GM06990 (cell line): ENCODE measurements at places on chromosomes 16 and 17.
A peak's percentile ranks its signal among the peaks of the same experiment; 100 is the strongest.

DNA sequence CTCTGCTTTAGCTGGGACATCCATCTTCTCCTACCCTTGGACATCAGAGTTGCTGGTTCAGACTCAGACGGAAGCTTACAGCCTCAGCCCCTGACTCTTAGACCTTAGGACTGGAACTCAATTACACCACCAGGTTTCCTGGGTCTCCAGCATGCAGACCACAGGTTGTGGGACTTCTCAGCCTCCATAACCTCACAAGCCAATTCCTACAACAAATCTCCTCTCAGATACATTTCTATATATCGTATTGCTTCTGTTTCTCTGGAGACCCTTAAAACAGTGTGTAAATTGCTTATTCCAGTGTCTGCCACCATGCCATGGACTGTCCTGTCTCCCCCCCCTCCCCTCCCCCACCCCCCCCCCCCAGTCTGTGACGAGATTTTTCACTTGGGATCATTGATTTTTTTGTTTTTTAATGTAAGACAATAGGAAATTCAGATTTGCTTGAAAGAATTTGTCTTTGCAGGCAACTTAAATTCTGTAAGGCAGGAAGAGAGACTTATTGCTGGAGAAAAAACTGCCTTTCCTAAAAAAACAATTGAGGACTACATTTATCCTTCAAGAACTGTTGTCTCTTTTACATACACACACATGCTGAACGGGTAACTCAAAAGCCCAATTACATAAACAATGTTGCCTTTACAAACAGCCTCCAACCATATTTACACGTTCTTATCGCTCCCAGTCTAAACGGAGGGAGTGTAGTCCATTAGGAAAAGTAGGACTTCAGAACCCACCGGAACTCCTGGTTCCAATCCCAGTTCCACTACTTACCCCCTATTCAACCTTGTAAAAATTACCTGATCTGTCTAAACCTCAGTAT lies 39.9 kb downstream of the TEKT5 start:
- DNase-seq = no peak

DNA sequence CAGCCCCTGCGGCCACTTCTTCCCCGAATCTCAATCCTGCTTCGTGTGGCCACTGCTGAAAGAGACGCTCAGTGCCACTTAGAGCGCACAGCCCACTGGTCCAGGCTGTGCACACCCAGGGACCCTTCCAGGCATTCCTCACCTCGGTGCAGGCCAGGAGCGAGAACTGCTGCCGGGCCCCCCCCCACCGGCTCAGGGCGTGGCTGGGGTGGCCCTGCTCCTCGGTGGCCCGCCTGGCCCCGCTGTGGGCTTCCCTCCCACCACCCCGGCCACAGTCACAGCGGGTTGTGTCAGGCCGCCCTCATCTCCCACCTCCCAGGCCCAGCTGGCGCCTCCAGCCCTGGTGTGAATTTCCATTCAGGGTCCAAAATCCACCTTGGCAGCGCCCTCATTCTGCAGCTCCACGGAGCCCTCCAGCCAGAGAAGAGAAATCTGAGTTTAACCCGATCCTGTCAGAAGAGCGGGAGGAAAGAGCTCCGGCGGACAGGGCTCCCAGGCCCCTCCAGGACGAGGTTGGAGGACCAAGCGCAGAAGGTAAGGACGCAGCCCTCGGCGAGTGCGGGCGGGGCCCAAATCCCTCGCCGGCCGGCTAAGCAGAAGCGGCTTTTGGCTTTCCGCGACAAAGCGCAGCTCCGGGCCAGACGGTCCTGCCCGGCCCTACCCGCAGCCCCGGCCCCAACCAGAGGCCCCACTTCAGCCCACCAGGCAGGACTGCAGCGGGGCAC lies 12.0 kb downstream of the TBC1D16 start:
- no peak for DNase-seq

DNA sequence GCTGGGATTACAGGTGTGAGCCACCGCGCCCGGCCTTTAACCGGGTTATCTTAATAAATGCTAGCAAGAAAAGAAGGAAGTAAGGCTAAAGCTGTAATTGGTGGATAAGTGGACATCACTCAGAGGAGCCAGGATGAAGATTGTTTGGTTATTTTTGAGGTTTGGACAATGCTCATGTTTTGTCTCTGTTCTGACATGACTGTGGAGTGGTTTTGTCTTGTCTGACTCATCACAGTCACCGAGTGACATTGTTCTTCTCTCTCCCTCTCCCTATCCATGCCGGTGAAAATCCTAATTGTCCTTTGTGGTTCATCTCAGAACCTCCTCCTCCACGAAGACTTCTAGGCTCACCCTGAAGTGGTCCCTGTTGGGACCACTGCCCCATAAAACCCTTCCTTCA lies 23.5 kb upstream of the GRIN2A start:
- no peak for DNase-seq

DNA sequence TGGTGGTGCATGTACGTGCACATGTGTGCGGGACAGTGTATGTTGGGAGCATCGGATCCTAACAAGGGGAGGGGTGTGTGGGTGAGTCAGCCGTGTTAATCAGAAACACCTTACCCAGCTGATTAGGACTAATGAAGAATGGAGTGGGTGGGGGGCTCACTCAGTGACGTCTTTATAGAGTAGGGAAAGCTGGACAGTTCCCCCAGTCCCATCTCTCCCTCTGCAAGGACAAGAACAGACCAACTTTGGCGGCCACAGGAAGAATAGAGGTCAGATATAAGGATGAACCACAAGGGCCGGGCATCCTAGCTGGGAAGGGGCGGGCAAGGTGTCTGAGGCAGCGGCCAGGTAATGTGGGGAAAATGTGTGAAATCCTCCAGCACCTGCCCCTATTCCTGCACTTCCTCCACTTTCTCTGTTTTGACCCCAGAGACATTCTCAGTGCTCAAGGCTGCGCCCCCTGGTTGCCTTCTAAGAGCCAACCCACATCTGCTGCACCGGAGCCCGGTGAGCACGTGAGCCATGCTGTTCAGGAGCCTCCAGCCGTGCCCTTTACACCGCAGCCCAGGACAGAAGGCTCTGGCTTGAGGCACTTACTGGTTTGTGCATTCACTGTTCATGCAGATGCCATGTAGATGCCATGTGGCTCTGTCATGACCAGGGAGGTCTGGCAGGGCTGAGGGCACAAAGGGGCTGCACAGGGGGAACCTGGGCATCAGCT lies 18.9 kb upstream of the TBX21 start:
- no peak for DNase-seq

GRCh38 chr17:55588446-55589242 lies 77.4 kb upstream of the SMIM36 start:
- no peak for DNase-seq

DNA sequence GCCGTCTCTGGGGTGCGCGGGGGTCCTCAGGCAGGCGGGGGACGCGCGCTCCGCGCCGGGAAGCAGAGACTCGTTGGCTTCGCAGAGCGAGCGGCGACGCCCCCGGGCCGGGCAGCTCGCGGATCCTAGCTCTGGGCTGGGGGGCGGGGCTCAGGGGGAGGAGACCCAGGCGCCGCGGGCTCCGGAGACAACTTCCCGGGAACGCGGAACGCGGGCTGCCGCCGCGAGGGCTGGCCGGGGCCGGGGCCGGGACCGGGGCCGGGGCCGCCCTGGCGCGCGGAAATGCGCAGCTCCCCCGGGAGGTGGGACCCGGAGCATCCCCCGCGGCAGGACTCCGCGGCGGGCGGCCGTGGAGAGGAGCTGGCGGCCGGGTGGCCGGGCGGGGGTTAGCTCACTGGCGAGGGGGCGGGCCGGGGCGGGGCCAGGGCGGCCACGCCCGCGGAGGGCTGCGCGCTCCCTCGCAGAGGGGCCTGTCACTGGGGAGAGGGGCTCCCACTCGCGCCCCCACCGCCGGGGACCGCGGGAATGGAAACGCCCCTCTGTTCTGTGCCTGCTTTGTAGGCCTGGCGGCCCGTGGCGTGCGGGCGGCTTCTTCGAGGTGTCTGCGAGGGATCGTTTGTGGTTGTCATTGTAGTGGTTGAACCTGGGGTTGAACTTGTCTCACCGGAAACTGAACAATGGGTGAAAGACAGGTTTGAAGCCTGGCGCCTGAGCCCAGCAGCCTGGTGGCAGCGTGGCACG lies at the start of gene GAS7:
Gene GAS7 (minus strand): TSS at position 98 of the 741 bp plus-strand sequence.
- peak; percentile 32 for DNase-seq

DNA sequence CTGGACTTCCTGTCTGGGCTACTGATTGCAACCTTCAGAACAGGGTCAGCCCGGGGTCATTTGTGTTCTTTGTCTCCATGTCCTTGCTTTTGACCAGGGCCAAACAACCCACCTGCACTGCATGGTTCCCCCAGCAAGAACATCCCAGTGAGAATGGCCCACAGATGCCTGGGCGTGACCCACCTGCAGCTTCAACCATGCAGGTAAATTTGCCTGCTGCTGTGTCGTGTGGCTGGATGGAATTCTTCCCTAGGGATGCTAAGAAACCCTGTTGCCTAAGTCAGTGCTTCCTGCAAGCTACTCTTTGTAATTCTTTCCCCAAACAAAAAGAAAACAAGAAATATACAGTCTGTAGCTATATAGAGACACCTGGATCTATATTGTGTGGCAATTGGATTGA lies 12.5 kb downstream of the CDH13 start:
- no peak for DNase-seq

- no peak for DNase-seq
These were observed 20.5 kb upstream of the ERN1 start for GRCh38 chr17:64150237-64151015.

DNA sequence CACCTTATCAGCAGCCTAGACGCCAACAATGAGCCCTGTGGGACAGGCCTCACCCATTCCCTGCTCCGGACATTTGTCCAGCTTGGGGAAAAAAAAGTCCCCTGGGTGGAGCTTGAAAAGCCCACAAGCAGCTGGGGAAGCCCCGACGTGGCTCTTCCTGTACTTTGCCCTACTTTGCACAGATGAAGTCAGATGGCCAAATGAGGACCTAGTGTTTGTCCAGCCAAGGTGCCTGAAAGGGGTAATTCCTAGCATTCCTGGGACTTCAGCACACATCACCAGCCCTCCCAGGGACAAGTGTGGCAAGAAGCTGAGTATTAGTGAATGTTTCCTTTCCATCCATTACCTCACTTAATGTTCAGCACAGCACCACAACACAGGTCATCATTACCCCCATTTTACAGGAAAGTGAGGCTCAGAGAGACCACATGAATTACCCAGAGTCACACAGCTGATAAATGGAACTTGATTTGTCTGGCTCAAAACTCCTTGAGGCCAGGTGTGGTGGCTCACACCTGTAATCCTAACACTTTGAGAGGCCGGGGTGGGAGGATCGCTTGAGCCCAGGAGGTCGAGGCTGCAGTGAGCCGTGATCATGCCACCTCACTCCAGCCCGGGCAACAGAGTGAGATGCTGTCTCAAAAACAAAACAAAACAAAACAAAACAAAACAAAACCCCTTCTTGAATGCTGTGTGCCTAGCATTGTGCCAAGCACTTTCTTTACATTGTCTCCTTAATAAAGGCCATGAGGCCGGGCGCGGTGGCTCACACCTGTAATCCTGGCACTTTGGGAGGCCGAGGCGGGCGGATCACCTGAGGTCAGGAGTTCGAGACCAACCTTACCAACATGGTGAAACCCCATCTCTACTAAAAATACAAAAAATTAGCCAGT lies 19.9 kb upstream of the PLLP start:
- no peak for DNase-seq

DNA sequence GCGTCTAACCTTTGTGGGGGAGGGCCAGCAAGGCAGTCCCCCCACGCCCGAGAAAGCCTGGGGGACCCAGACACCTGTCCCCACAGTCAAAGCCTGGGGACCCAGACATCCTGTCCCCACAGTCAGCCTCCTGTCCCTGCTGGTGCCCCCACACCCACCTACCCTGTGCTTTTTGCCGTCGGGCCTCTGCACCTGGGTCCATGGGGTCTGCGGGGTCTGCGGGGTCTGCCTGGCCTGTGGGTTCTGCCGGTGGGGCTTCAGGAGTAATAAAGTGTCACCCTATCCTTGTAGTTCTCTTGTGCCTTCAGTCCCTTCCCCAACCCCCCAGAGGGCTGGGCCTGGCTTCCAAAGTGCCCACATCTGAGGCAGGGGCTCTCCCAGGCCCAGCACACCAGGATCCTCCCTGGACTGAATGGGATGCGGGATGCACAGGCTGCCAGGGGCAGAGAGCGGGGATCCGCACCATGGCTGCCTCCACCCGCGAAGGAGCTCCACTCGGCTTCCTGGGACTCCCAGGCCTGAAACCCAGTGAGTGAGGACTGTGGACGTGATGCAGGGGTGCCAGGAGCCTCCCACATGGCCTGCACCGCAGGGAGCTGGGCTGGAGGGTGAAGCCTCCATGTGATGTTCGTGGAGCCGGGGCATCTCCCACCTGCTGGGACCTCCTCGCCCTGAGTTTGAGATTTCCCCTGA lies 16.3 kb upstream of the DPEP1 start:
- no peak for DNase-seq

DNA sequence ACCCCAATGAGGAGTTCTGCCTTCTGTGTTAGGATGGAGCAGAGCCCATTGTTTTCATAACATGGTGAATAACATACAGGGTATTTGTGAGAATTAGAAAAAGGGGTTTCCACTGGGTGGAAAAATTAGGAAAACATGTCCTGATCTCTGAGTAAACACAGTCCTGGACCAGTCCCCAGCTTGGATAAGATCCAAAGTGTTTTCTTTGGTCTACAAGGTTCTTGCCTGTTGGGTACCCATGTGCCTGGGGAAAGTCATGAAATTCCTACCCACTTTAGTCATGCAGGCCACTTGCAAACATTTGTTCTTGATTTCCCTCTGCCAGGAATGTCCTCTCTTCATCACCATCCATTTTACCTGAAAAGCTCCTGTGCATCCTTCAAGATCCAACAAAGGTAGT lies 164.8 kb upstream of the DYNLRB2 start:
- DNase-seq = no peak

DNA sequence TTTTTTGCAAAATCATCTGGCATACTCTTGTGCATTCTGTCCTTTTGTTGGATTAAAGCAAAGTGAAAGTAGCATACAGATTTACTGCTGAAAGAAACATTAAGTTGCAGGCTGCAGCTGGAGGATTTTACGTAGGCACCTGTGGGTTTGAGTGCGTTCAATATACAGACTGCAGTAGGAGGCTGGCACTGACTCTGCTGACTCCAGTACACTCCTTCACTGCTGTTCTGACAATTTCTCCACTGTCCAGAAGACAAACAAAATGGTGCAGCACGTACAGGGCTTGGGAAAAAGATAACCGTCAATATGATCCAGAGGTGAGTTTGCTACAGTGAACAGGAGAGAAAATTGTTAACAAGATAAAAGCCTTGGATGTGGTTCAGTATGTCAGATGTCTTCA lies 73.3 kb downstream of the TANC2 start:
- no peak for DNase-seq

DNA sequence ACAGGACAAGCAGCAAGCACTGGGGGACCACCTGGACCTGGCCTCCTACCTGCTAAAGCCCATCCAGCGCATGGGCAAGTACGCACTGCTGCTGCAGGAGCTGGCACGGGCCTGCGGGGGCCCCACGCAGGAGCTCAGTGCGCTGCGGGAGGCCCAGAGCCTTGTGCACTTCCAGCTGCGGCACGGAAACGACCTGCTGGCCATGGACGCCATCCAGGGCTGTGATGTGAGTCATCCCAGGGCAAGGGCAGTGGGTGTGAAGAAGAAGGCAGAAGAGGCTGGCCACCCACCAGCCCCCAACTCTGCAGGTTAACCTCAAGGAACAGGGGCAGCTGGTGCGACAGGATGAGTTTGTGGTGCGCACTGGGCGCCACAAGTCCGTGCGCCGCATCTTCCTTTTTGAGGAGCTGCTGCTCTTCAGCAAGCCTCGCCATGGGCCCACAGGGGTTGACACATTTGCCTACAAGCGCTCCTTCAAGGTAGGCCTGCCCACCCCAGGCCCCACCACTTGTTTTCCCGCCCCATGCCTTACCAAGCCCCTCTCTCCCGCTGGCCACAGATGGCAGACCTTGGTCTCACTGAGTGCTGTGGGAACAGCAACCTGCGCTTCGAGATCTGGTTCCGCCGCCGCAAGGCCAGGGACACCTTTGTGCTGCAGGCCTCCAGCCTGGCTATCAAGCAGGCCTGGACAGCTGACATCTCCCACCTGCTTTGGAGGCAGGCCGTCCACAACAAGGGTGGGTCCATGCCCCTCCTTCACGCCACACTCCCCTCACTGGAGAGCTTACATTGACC lies 7.3 kb downstream of the PLEKHG4 start:
- DNase-seq = no peak
